ENCODE measurements at places on chromosomes 6 and 20. TPM values are rescaled to one million over a fixed set of nuclear protein-coding genes. Genes with fewer than 3 reads are reported as not detected.

Gene GGTLC1
- total RNA-seq = not detected

Gene DEFB132
- not detected for total RNA-seq

Gene CCDC167
- 23.8 TPM for total RNA-seq

Gene ZNF334
- total RNA-seq = 1.8 TPM

Gene ASCC3
- total RNA-seq = 70.3 TPM

Gene C6orf163
- total RNA-seq = 2.1 TPM

Gene SSTR4
- 0.13 TPM for total RNA-seq

Gene ABHD16B
- not detected for total RNA-seq

Gene ZSCAN31
- 8.0 TPM for total RNA-seq

Gene SULF2
- total RNA-seq = 5.0 TPM

Gene PNRC1
- 28.5 TPM for total RNA-seq

Gene SRSF12
- under 0.01 TPM for total RNA-seq

Data from aortic smooth muscle cell (primary cell).